ENCODE measurements at places on chromosomes 11 and 22. TPM values are rescaled to one million over a fixed set of nuclear protein-coding genes. Genes with fewer than 3 reads are reported as not detected.

The SHISAL1 gene
- total RNA-seq: not detected

The XKR3 gene
- not detected for total RNA-seq

The TSSK2 gene
- total RNA-seq: not detected

The GRM5 gene
- not detected for total RNA-seq
